ENCODE measurements at places on chromosomes 7 and 10. TPM values are rescaled to one million over a fixed set of nuclear protein-coding genes. Genes with fewer than 3 reads are reported as not detected.

The LOXL4 gene
- total RNA-seq: 1.6 TPM

DNA sequence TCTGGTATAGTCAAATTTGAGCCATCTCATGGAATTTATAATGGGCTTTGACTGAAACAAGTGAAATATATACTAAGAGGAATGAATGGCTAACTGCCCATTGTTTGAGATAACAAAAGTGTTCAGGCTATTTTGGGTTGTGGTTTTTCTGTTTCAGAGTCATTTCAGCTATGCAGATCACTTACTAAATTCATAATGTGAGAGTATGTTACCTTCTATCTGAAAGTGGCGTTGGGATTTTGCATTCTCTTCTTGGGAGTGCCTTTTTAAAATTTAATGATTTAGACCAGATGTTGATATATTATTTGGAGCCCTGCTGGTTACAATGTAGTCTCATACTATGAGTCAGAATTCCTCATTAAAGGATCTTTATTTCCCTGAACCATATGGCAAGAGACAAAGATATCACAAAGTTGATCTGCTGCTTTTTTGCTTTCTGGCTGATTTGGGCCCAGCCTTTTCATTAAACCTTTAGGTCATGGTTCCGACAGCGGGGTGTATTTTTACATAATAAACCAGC, 10.4 kb downstream of the VCL start:
- DNase-seq: no peak

DNA sequence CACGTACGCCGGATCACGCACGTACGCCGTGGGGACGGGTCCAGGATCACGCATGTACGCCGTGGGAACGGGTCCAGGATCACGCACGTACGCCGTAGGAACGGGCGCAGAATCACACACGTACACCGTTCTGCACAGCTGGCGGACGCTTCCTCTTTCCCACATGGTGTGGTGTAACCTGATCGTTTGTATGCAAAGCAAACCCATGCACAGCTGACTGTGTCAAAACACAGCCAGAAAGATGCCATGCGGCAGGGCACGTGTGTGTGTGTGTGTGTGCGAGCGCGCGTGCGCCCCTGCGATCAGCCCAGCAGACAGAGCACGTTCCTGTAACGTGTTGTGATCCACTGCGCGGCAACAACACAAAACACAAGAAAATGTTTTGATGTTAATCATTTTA, 573.6 kb downstream of the DNAJB6 start:
- no peak for DNase-seq

GRCh38 chr7:156612930-156613329, 27.6 kb upstream of the RNF32 start:
- no peak for DNase-seq

DNA sequence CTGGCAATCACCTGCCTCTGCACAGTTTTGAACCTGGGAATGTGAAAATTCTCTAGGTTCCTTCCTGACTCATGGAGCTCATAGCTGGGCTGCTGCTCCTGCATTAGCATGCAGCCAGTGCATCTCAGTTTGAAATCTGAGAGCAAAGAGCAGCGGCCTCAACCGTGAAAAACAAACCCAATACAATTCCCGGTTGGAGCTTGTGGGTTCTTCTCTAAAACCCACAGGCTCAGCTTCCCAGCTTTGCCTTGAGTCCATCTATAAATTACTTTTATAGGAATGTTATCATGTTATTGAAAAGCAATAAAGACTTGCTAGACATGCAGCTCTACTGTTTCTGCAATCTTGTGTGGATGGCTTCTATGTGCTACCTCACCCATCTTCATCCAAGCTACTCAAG, 191.7 kb downstream of the CXCL12 start:
- no peak for DNase-seq

DNA sequence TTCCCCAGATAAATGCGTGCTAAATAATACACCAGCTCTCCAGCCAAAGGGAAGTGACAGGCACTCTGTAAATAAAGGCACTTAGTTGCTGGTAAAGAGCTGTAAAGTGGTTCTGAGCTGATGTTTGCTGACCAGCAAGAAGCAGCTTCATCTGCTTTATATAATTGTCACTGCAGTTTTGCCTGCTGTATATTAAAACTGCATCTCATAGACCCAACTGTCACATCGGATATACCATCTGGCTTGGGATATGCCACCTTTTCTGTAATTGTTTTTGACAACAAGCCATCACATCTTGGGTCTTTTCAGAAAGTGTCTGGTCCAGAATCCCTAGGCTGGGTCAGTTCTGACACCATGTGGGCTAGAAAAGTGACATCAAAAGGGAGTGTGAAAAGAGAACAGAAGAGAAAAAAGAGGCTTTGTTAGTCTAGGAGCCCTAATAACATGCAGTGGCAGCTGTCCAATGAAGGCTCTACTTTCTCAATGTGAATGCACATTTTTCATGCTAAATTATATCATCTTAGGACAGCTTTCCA, 697.6 kb downstream of the KCNMA1 start:
- no peak for DNase-seq

DNA sequence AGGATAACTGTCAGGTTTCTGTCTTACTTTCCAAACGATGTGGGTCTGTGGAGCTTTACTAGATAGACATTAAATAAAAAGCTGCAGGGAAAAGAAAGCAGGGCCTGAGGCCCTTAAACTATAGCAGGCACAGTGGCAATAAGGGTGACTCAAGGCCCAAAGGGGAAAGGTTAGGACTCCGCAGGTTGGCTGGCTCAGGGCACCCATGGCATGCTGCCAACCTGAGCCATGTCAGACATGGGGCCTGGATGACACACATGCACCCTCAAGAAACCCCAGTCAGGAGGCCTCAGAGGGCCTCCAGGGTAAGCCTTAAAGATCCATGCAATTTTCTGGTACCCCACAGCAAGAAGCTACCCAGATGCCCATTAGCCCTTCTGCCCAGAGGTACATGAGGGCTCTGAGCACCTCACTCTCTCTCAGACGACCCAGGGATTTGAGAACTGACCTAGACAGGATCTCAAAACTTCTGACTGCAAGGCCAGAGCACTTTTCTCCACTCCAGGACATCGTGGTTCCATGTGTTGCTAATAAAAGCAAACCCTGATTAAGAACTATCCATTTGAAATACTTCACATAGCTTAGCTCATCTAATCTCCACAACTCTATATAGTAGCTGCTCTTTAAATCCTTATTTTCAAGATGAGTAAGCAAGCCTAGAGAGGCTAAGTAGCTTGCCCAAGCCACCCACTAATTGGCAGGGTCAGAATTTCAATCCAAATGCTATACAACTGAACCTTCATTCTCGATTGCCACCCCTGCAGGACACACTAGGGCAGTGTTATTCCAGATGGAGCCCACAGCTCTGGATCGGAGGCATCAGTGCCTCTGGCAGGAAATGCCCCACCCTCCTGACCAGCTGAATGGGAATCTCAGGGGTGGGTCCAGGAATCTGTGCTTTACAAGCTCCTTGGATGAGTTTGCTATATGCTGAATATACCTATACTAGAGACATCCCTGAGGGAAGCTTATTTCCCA, 132.5 kb upstream of the EFCAB10 start:
- no peak for DNase-seq

GRCh38 chr7:27640884-27641574, 21.7 kb downstream of the HIBADH start:
- DNase-seq: no peak

The C10orf62 gene
- not detected for total RNA-seq

- DNase-seq: no peak
These were observed 28.7 kb downstream of the GBF1 start for GRCh38 chr10:102274062-102274461.

The NOLC1 gene
- 68.2 TPM for total RNA-seq

GRCh38 chr10:81569488-81569887, 305.5 kb upstream of the NRG3 start:
- DNase-seq: no peak

GRCh38 chr10:49178489-49179471, 9.4 kb downstream of the TMEM273 start:
- no peak for DNase-seq

GRCh38 chr7:75953931-75954330, 39.0 kb downstream of the POR start:
- no peak for DNase-seq

DNA sequence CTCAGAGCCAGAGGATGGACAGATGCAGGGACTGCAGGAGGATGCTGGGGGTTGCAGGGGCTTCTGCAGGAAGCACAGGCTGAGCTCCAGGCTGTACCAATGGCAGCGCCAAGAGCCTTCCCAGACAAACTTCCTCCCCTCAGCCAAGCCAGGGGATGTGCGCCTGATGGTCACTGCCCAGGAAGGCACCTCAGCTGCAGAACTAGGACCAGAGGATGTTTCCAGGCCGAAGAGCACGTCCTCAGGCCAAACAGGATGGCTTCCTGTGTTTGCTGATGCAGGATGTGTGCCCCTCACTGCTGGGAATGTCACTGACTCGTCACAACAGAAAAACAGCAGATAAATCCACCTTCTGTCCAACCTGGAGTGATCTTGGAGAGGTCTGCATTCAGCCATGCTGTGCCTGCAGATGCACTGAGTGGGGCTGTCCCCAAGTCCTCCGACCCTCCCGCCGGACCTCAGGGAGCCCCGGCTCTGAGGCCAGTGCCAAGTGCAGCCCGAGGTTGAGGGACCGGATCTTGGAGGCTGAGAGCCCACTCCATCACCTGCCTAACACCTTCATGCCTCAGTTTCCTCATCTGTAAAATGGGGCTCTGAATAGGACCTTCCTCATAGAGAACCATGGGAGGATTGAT, 152.5 kb upstream of the CHST15 start:
- no peak for DNase-seq

The AEBP1 gene
- total RNA-seq: 21.4 TPM

- DNase-seq: no peak
These were observed 17.3 kb downstream of the BAG3 start for GRCh38 chr10:119668461-119668860.

The H2BK1 gene
- total RNA-seq: not detected

DNA sequence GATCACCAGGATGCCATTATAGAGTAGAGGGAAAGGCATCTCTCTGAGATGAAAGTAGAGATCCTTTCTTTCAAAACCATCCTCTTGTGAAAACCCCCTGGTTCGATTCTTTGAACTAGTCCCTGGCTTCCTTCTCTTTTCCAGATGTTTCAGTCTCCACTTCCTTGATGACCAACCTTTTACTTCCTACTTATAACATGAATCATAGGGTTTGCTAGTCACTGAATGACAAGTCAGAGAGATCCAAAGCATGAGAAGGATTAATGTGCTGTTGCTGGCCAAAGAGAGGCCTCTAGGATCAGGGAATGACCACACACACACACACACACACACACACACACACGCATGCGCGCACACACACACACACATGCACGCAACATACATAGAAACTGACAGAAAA, 161.1 kb upstream of the FRMD4A start:
- no peak for DNase-seq

- DNase-seq: no peak
These were observed 181.2 kb upstream of the ITGB1 start for GRCh38 chr10:33139181-33139646.

DNA sequence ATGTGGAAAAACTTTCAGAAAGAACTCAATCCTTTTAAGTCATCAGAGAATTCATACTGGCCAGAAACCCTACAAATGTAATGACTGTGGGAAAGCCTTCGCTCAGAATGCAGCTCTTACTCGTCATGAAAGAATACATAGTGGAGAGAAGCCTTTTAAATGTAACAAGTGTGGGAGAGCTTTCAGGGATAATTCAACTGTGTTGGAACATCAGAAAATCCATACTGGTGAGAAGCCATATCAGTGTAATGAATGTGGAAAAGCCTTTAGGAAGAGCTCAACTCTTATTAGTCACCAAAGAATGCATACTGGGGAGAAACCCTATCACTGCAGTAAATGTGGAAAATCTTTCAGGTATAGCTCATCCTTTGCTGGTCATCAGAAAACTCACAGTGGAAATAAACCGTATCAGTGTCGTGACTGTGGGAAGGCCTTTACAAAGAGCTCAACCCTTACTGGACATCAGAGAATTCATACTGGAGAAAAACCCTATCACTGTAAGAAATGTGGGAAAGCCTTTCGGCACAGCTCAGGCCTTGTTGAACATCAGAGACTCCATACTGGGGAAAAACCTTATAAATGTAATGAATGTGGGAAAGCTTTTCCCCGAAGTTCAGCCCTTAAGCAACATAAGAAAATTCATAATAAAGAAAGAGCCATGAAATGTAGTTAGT, 10.6 kb downstream of the ZNF485 start:
- DNase-seq: no peak

The BAMBI gene
- 4.6 TPM for total RNA-seq

- peak; percentile 20 for DNase-seq
These were observed 26.3 kb upstream of the WDR11 start for GRCh38 chr10:120824881-120825309.

DNA sequence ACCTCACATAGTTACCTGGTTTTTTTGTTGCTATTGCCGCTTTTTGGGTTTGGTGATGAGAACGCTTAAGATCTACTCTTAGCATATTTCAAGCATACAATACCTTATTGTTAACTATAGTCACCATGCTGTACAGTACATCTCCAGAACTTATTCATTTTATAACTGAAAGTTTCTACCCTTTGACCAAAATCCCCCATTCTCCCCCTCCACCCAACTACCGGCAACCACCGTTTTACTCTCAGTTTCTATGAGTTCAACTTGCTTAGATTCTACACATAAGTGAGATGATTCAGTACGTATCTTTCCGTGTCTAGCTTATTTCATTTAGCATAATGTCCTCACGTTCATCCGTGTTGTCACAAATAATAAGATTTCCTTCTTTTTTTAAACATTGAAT, 86.7 kb upstream of the IL6 start:
- no peak for DNase-seq

DNA sequence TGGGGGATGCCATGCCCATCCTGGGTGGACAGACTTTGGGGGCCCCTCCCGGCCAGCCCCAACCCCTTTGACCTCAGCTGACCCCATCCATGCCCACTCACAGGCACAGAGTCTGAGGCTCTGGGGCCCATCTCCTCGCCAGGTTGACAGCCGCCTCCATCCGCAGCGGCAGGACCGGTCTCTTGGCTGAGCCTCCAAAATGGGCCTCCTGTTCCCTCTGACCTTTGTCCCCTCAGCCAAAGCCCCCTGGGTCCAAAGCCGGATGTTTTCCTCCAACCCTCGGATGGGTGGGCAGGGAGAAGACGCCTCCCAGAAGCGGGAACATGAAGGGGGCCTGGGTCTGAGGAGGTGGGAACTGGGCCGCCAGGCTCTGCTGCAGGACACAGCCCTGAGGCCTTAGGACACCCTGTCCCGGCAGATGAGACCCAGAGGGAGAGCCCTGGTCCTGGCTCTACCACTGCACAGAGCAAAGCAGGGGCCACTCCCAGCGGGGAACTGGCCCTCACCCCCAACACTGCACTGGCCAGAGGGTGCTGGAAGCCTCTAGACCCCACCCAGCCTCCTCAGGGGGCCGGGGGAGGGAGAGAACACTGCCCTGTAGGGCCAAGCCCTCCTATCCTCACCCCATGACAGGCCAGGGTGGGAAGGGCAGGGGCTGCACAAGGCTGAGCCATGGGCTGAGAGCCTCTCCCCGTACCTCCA, 12.6 kb downstream of the PDGFA start:
- no peak for DNase-seq

- DNase-seq: no peak
These were observed 23.5 kb upstream of the VCL start for GRCh38 chr10:73974309-73974946.

The CLCN1 gene
- not detected for total RNA-seq

The ADAM12 gene
- total RNA-seq: 0.64 TPM
